ENCODE measurements at places on chromosomes 2 and 18.

- no peak for DNase-seq
Observed at GRCh38 chr18:41886126-41886807, 68.8 kb upstream of the PIK3C3 start.

DNA sequence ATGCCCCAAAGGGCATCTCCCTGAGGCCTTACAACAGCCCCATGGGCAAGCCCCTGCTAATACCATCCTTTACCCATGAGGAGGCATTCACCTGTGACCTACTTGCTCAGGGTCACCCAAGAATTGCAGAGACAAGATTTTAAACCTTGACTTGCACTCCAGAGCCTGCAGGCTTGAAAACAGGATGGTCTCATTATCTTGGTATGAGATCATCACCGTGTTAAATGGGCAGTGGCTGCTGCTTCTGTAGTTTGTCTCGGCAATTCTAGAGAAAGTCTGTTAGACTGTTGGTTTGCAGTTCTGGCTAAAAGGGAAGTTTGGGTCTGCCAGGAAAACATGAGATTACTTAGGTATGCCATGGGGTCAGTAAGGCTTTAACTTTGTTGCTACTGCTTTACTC, 698.9 kb downstream of the GALR1 start:
- DNase-seq, result no peak

GRCh38 chr2:125371867-125372266, 1284.1 kb upstream of the GYPC start:
- DNase-seq, result no peak

DNA sequence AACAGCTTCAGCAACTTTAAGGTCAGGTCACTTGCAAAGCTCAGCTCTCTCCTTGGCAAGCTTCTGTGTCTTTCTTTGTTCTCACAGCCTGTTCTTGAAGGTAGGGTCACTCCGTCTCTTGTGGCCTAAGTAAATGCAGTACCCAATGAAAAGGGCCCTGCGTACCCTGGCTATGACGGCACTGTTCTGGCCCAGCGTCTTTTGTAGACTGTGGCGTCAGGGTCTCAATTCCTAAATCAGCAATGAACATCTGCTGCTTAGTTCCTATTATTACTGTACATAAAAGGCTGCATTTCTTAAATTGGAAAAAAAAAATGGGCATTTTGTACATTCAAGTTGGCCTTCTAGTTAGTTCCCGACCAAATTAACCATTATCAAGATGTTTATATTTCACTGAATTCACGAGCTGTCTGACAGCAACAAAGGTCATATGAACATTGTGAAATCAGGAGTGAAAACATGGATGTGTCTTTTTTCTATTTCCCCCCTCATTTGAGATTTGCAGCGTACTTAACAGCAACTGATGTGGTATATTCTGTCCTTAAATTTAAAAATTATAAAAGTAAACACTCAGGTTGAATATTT, 17.0 kb upstream of the MTCL1 start:
- DNase-seq, result no peak

DNA sequence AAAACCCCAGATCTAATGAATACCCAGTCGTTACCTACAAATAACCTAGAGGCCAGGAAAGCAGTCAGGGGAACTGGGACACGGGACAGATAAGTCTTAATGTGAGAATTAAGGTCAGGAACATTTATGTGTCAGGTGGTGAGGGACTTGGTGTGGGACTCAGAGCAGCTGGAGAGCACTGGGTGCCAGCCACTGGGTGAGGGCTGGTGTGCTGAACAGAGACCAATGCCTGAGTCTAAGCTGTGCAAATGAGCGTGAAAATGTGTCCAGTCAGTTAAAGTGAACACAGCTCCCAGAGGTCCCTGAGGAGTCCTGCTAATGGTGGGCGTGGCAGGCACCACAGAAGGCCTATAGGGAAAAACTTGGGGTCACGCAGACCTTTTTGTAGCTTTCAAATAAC, 225.9 kb downstream of the C1D start:
- no peak for DNase-seq

DNA sequence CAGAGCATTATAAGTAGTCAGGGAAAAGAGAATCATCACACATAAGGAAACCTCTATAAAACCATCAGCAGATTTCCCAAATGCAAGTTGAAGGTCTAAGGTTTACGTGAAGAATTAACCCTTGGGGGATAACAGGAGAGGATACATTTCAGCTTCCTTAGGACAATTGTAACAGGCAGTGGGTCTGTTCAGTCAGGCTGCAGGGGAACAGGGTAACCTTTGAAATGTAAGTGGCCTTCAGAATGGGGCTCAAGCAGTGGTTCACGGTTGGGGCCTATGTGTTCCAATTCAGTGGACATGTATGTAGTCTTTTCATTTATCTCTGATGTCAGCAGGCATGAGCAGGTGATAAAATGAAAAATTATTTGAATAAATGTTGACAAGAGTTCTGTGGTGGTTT, 139.3 kb downstream of the EML6 start:
- no peak for DNase-seq

DNA sequence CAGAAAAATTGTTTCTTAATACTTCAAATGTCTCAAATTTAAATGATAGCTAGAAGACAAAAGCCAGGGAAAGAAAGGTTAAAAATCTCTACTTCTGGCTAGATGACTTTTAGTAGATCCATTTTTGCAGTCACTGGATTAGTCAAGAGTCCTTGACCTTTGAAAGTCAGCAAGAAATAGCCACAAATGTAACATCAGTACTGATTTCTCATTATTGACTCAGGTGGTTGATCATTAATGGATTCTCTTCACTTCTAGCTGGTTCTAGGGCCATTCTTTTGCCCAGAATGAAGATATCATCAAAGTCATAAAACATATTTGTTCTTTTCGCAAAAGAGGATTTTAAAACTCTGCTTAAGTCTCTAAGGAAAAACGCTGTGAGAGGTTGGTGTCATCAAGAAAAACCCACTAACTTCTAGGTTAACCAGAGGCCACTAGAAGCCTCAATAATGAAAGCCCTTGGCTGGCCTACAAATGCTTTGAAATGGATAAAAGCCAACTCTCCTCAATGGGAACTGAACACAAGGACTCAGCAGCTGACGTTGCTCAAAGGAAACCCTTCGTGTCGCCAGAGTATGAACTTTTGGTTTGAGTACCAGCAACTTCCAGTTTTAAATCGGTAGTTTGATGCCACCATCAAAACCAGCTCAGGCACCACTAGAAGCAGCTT, 66.3 kb downstream of the IRS1 start:
- DNase-seq, result no peak

GRCh38 chr2:51170273-51170672, 138.3 kb upstream of the NRXN1 start:
- no peak for DNase-seq

- DNase-seq, result peak; percentile 2
Observed at GRCh38 chr18:6885992-6886796, 156.7 kb downstream of the ARHGAP28 start.

GRCh38 chr2:168809537-168809936, 7.1 kb downstream of the NOSTRIN start:
- no peak for DNase-seq

DNA sequence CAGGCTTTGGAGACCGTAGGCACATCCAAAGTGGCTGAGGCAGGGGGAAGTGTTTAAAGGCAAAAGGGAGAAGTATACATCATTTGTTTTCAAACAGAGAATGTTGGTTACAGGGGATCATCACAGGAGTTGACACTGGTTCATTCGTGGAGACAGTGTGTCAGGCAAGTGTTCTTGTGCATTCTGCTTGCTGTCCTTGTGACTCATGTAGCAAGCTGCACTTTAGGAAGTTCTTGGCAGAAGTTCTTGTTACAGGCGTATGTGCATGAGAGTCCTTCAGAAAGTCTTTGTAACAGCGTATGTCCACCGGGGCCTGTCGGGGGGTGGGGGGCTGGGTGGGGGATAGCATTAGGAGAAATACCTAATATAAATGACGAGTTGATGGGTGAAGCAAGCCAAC, 36.5 kb upstream of the B4GALT6 start:
- DNase-seq, result no peak

- no peak for DNase-seq
Observed at GRCh38 chr18:12819322-12819721, 64.7 kb downstream of the PTPN2 start.

DNA sequence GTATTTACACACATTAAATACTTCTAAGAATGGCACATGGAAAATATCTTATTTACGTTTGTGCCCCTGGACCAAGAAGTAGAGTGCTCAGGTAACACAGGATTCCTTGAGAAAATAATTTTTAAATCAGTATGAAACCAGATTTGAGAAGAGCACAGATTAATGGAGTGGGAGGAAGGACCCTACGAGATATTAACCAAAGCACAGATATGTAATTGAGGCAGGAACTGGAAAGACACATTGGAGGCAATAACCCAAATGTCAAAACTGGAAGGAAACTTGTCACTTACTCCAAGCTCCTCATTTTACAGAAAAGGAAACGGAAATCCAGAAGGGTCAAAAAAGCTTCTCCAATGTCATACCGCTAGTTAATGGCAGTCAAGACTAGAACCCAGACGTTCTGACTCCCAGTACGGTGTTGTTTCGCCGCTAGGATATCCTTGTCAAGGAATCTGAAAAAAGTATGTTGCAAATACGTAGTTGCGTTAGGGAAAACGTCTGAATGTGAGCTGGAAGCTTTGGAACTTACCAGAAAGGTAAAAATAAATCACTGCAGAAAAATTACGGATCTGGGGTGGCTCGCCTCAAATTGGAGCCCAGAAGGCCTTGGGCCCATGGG, 634 bp downstream of the MTIF2 start:
- DNase-seq, result no peak
